ENCODE measurements at places on chromosomes 1 and 21.

- DNase-seq: peak; percentile 81
Observed at GRCh38 chr1:114282751-114283403, 129.2 kb upstream of the SYT6 start.

- no peak for DNase-seq
Observed at GRCh38 chr1:148373192-148373925, 109.7 kb downstream of the PPIAL4G start.

GRCh38 chr1:87208931-87209330 is 119.7 kb upstream of the LMO4 start:
- no peak for DNase-seq

DNA sequence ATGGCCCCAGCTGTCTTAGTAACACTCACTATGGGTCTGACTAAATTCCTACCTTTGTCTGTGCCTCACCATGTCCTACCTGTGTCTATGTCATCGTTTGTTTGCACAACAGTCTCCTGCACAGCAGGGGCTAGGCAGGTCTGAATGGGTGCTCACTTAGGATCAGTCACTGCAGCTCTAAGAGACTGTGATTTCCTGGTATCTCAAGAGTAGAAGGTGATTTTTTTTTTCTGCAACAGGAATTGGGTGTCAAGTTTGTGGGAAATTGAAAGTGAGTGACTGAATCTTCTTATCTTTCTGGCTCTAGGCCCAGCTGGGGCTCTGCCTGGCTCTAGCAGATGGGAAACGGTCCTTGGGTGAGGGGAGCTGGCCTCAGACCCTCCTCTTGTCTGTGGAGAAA is 46.4 kb upstream of the TRABD2B start:
- no peak for DNase-seq

- DNase-seq: no peak
Observed at GRCh38 chr1:60251426-60251825, 177.9 kb upstream of the C1orf87 start.

DNA sequence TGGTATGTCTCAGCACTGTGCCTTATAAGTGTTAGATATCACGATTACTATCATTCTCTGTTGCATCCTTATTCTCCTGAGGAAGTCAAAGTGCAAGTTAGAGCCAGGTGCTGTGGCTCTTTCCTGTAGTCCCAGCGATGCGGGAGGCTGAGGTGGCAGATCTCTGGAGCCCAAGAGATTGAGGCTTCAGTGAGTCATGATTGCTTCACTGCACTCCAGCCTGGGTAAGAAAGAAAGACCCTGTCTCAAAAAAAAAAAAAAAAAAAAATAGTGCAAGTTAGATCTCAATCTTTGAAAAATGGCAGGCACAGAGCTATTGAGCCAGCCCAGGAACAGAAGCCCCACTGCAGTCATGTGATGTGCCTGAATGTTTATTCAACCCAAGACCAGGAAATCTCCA is 147.8 kb upstream of the POGK start:
- no peak for DNase-seq

- DNase-seq: no peak
Observed at GRCh38 chr1:177817937-177818875, 151.7 kb downstream of the SEC16B start.

GRCh38 chr1:1212780-1213344 is 1.1 kb downstream of the TNFRSF4 start:
- no peak for DNase-seq

- no peak for DNase-seq
Observed at GRCh38 chr1:43977376-43978263, 1.4 kb upstream of the B4GALT2 start.

- DNase-seq: no peak
Observed at GRCh38 chr1:179821524-179821923, 56.1 kb downstream of the TOR1AIP2 start.

DNA sequence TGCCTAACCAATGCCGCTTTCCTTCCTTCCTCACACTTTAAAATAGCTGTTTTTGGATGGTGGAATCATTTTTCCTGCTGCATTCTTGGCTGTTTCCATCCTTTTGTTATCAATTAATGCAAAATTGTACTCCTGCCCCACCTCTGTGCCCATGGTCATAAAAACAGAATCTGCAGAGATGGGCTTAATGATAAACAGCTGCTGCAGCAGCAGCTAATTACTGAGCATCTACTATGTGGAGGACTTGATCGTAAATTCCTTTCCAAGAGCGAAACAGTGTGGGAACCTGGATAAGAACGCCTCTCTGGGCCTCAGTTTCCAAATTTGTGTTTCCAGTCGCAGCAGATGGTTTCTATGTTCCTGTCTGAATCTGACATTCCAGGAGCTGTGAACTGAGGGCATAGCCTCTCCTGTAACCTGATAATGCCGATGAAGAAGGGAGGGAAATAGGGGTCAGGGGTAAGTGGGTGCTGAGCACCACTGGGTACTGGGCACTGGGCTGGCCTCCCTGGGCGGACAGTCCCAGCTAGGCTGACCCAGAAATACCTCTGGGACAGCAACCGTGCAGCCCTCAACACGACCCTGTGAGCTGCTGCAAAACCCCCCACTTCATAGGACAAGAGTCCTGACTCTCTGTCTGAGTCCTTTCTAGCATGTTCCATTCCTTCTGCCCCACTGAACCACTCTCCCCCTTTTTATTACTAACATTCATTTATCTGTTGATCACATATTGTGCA is 121.7 kb downstream of the DMRTB1 start:
- DNase-seq: no peak

DNA sequence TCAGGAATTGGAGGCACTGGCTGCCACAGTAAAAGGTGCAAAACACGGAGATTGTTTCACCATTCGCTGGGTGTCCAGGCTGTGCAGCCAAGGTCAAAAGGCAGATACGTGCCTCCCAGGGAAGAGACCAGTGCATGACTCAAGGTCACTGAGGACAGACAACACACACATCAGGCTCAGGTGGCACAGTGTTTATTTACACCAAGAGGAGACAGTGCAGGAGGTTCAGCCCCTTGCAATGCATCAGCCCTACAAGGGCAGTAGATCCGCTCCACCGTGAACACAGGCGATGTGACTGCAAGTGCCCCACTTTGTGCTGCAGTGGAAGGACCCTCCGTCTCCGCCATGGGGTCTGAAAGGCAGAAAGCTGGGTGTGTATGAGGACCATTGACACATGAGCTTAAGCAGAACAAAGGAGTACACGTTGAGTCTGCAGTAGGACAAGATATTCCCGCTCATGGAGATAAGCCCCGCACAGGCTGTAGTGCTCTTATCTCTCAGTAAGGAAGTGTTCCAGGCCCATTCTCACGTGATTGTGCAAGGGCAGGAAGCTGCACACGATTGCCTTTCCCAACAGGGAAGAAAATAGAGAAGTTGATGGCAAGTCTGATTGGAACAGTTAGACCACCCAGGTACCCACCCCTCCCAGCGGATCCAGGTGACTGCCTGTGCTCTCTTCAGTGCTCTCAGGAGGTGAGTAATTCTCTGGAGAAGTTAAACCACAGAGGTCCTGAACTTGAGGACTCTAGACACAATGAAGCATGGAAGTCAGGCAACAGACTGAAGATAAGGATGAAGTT is 37.5 kb upstream of the QSOX1 start:
- DNase-seq: no peak

DNA sequence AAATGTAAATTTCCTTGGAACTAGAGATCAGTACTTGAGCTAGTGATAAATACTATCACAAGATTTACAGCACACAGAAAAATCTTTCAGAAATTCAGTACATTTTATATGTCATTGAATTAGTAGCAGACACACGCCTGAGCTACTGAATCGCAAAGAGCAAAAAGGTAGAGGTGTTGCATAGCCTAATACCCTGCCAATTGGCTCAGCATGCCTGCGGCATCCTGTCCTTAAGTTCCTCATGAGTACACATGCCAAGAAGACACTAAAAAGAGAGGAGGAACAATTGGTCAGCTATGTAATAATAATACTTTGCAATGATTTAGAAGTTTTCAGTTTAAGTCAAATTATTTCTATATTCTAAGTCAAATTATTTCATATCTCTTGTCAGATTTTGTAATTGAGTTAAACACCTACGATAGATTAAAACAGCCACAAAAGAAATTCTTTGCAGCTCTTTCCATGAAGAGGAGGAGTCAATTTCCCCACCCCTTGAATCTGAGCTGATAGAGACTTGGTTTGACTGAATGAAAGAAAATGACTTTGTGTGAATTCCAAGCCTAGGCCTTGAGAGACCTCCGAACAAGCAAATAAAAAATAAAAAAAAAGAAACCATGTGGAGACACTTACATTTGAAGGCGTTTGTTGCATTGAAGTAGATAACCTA is 36.2 kb upstream of the PKN2 start:
- no peak for DNase-seq

DNA sequence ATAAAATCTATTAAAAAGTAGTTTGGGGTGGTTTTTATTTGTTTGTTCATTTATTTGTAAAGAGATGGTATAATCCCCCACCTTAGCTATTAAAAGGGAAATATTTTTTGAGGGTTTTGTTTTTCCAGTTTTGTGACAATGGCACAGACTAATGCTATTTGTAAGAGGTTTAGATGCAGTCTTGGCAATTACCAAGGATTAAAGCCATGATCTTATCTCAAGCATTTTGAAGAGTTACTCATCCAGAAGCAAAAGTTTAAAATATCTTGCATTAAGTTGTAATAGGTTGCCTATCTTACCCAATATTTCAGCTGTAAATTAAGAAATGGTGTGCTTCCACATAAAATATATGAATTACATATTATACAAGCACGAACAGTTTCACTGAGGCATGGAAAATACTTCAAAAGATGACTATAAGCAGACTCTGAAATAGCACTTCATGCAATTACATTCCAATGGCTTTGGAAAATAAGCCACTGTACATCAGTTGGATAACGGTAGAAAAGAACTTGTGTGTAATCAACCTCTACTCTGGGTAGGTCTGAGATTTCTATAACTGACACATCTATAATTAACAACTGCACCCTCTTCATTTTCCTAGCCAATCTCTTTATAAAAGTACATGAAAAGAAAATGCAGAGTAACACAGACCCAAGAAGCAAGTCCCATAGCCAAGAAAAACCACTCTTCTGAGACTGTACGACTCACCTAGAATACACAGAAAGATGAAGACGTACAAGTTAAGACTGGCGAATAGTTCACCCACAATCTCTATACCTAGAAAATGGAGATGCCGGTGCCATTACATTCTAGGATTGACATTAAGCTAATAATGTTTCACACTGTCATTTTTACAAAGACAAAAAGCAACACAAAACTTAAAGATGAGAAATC is 95.2 kb downstream of the PTPN14 start:
- no peak for DNase-seq

- DNase-seq: no peak
Observed at GRCh38 chr1:226582966-226583365, 34.4 kb downstream of the STUM start.

DNA sequence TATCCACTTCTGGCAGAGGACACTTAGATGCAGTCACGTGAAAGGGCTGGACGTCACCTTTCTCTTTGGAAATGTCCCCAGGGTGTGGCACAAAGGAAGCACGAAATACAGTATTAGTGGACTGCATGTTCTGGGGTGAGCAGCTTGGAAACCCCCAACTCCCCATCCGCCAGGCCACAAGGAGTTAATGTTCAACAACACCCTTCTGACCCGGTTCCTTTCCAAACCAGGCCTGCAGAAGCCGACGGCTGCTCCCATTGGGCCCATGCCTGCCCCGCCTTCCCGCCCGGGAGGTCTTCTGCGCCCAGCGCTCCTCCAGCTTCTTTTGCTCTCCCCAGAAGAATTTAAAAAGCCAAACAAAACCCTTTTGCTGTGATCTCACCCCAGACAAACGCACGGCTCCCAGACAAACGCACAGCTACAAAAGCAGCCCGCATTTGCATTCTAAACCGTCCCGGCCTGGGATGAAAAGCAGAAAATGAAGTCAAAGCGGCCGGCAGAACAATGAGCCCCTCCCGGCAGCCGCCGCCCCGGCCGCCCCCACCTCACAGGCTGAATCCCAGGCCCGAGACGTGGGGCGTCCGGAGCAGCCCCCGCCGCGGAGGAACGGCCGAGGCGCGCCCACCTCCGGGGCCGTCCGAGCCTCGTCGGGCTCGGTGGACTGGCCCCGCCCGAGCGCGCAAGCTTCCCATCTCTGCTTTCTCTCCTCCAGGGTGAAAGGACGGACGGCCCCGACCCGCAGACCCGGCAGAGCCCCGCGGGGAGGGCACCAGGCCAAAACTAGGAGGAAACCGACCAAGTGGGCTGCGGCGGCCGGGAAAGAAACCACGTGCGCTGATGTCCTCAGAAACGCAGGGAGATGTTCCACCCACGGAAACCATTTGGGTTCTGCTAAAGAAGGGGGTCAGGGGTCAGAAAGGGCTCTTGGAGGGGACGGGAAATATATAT is 101.9 kb downstream of the PLPP3 start:
- DNase-seq: peak; percentile 44

DNA sequence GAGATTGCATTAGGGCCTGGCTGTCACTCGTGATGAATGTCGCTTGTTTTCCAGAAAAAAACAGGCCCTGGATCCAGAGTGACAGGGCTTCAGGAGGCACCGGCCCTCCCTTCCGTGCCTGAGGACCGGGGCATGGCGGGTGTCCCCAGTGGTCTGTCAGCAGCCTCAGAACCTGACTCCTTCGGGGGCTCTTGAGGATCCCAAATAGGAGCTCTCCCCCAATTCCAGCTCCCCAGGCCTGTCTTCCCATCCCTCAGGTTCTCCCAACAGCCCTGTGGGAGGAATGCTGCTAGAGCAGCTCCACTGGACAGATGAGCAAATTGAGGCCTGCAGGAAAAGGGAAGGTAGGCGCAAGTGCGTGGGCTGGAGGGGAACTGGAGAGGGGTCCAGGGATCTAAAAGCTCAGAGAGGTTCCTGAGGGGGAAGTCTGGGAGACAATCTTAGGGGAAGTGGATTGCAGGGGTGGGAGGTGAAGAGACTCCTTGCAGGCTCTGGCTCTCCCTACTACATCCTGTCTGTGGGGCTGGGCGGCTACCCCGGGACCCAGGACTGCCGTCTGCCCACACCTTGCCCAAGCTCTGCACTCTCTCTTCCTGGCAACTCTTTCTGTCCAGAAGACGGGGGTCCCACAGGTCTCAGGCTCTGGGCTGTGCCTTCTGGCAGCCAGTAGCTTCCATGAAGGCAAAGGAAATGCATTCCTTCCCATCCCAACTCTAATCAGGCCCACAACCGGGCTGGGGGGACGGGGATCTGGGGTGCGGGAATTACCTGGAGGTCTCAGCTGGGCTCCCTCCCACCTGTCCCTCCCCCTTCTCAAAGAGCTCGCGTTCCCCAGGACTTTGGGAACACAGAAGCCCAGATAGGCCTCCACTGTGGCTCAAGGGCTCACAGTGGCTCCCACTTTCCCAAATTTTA is 105.7 kb upstream of the CASZ1 start:
- no peak for DNase-seq

DNA sequence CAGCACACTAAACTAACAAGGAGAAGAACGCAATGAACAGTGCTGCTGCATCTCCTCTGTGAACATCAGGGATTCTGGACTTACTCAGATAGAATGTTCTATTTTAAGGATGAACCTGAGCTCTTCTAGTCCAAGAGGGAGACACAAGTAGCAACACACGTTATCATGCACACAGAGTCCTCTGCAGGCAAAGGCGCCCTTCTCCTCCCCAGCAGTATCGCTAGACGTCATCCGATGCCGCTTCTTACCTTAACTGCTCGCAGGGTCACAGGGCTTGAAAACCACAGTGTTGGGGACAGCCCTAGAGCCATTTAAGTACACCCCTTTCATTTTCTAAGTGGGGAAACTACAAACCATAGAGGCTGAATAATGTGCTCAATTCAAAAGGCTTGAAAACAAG is 74.5 kb downstream of the HIVEP3 start:
- DNase-seq: no peak

All from AG04450 (cell line).